NCI-H1105 (cell line): ENCODE measurements at places on chromosomes 4 and X.

DNA sequence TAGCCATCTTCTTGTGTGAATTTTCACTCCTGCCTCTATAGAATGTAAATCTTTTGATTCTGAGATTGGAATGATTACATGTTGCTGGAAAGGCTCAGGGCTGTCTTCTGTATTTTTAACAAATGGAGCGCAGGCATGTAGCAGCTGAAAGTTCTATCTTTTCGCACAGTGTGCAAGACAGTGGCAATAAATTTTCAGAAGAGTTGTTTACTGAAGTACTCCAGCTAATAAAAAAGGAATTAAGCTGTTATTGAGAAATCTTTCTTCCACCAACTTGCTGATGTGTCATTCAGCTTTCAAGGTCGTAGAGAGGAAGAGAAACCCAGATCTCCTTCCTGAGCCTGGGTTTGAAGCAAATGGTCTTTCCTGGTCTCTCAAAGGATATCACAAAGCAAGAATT lies 122.0 kb upstream of the PUDP start:
- no peak for DNase-seq

GRCh38 chr4:86928400-86929255 lies 6.2 kb upstream of the AFF1 start:
- no peak for DNase-seq

GRCh38 chr4:153790962-153791551 lies 2.2 kb upstream of the SFRP2 start:
- no peak for DNase-seq

DNA sequence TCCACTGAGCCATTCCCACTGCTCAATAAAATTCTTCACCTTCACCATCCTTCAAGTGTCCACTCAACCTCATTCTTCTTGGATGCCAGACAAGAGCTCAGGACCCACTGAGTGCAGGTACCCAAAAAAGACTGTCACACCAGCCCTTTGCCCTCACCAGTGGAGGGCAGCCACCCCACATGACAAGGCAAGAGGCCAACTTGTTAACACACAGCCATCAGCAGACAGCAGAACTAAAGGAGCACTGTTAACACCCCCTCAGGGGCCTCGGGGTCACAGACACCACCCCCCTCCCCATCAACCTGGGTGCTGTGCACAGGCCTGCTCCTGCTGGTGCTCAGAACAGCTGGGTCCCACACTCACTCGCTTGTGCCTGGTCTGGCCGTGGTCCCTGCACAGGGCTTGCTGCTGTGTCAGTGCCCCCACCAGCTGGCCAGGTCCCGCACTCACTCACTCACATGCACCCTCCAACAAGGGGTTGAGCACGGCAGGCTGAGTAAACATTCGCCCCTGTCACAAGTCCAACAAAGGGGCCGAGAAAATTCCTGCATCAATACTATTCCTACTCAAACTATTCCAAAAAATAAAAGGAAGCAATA lies 54.1 kb downstream of the ATRX start:
- no peak for DNase-seq

- no peak for DNase-seq
These were observed 4.9 kb upstream of the UGT2B10 start for GRCh38 chr4:68810919-68811318.

DNA sequence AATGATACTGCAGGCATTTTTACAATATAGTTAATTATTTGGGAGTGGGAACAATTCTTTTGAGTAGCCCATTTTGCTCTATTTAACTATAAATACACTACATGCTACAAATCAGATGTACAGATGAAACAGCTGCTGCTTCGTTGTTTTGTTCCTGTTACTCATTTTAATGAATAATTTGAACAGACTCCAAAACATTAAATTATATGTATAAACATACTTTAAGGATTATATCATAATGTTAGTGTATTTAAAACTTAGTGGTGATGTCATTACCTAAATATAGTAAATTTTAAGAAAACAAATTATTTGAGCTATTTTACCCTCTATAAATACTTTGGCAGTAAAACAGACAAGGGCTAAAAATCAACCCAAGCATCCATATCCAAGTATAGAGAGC lies 60.7 kb downstream of the GAB1 start:
- no peak for DNase-seq

DNA sequence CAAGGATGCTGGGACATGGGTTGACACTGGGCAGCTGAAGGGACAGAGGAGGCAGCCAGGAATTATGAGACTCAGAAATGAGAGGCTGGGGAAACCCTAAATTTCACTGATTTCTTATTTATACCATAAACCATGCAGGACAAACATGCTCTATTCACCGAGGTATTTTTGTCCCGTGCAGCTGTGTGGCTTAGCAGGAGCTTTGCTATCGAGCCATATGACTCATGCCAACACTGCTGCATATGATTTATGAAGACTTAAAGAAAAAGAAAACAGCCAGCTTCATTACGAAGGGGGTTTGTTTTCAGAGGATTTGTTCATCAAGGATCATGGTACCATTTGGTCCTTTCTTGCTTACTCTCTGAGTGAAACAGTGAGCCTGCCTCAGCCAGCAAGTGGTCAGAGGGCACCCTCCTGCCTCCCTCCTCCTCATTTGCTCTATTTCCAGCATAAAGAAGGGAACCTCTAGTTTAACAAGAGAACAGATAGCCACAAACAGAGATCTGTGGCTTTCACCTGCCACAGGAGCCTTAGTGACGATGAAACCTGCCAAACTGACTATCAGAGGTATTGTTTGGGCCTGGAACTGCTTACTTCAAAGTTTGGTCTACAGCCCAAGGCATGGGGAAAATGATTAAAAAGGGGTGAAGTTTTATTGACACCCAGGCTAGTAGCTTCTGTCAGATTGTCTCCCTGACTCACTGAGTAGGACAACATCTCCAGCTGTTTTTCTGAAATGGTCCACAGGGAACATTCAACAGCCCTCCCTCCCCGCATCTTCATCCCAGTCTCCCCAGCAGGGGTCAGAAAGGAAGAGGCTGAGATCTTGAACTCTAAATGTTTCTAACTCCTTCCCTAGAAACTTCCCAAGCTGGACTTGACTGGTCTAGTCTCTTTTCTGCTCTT lies 80.1 kb upstream of the MAML3 start:
- no peak for DNase-seq

- DNase-seq = no peak
These were observed 206.3 kb downstream of the ARHGAP24 start for GRCh38 chr4:85681221-85681657.

DNA sequence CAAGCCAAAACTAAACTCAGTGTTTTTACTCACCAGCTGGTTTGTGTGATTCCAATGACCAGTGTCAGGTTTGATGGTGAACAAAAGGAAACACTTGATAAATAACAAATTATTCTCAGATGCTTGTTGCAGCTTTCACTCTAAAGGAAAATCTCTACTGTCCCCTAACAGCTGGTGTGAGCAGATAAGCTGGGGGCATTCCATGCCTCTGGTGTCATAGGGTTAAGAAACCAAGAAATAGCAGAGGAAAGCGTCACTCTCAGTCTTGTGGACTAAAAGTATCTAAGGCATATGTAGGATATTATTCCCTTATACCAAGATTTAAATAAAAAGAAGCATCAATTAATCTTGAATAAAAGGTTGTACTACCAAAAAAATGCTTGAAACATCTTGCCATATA lies 24.3 kb downstream of the TRPC5 start:
- DNase-seq = no peak

GRCh38 chr4:1405636-1406393 lies 427 bp downstream of the NKX1-1 start:
- DNase-seq = no peak

DNA sequence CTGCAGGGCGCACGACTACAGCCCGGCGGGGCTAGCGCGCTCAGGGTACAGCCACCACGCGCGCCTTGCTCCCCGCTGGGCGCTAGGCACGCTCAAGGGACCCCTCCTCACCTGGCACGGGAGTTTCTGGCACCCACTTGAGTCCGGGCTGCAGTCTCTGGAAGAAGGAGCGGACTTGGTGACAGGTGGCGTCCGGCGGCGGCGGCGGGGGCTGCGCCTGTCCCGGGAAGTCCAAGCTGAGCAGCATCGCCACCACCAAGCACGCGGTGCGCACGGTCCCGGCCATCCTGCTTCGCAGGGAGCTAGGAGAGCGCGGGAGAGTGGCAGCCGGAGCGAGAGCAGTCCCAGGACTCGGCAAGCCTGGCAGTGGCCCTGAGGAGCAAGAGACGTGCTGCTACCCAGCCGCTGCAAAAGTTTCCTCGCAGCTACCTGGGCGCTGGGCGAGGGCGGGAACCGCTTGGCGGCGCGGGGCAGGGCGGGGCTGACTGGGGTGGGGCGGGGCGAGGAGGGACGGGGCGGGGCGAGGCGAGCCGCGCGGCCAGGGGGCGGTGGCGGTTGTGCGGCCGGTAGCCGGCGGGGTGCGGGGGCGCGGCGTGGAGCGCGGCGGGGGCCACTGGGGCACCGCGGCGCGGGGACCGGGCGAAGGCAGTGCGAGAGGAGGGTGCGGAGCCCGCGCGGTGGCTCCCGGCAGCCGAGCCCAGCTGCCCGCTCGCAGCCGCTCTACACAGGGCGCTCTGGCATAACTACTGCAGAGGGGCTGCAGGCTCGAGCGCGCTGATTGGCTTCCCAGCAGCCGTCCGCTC lies at the start of gene GPC3:
GPC3 (minus strand) TSS at position 431 of the 803 bp plus-strand sequence.
- peak; percentile 34 for DNase-seq

GRCh38 chr4:24949970-24950369 lies 37.1 kb upstream of the CCDC149 start:
- DNase-seq = no peak

- no peak for DNase-seq
These were observed 2.9 kb downstream of the OTUD4 start for GRCh38 chr4:145177511-145177905.

GRCh38 chr4:64584981-64585557 lies 175.8 kb upstream of the TECRL start:
- peak; percentile 5 for DNase-seq

DNA sequence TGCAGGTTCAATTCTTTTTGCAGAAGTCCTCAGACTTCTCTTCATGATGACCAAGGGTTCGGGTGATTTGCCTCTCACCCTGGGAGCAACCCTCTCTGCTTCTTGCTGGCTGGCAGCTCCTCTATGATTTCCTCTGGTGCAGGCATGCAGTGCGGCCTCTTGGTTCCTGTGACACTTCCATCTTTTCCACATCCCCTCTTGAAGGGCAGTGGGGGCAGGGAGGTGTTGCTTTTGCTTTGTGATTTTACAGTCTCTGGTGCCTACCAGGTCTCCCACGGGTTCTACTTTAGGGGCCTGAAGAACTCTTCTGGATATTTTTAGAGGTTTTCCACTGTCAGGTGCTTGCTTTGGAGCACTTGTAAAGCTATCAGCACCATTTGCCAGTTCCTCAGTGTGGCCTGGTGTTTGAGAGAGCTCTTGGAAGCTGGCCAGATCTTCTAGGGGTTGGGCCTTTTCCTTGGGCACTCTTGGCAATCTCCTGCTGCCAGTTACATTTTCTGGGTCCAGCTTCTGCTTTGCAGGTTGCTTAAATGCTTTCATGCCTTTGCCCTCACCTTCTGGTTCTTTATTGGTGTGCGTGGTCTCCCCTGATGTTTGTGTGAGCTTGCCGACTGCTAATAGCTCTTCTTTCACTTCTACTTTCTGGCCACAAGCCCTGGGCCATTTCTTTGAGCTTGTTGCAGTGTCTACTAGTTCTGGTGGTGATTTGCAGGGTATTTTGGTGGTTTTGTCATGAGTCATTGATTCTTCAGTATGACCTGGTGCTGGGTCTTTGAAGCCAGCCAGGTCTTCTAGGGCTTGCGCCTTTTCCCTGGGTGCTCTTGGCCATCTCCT lies 11.5 kb upstream of the CHST7 start:
- no peak for DNase-seq
